ENCODE measurements at places on chromosomes 2 and 18.

GRCh38 chr2:172181840-172182239 is 79.1 kb upstream of the DLX2 start:
- no peak for DNase-seq

GRCh38 chr2:24676493-24676892 is 116.7 kb downstream of the PTRHD1 start:
- no peak for DNase-seq

- DNase-seq = no peak
Observed at GRCh38 chr2:42063431-42064171, 15.8 kb downstream of the PKDCC start.

DNA sequence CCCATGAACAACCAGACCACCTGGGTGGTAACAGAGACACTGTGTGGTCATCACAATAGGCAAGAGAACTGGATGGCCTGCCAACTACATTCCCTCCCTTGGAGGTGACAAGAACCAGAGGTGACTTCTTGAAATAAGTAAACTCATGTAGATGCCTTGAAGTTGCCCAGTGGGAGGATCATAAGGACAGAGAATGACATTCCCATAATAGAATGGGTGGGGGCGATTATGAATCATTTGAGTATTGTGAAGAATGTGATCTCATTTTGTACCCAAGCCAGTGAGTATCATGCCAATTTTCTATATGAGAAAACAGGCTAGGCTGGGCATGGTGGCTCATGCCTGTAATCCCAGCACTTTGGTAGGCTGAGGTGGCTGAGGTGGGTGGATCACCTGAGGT is 211.4 kb upstream of the GYPC start:
- DNase-seq = no peak

- no peak for DNase-seq
Observed at GRCh38 chr2:109098251-109098920, 30.6 kb upstream of the SH3RF3 start.

DNA sequence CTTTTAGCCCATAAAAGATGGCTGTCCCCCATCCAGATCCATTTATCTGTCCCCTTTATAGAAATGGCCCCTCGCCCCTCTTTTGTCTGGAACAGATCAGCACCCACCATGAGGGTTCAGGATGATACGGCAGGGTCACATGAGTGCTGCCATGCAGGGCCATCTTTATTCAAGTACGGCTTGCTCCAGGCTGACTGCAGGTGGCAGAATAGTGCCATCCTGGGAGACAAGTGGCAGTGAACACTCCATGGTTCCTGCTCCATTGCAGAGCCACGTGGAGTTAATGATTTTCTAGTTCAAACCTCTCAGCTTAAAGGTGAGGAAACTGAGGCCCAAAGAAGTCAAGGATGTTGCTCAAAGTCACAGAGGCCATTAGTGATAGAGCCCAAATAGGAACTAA is 180.6 kb downstream of the CLIP4 start:
- no peak for DNase-seq

DNA sequence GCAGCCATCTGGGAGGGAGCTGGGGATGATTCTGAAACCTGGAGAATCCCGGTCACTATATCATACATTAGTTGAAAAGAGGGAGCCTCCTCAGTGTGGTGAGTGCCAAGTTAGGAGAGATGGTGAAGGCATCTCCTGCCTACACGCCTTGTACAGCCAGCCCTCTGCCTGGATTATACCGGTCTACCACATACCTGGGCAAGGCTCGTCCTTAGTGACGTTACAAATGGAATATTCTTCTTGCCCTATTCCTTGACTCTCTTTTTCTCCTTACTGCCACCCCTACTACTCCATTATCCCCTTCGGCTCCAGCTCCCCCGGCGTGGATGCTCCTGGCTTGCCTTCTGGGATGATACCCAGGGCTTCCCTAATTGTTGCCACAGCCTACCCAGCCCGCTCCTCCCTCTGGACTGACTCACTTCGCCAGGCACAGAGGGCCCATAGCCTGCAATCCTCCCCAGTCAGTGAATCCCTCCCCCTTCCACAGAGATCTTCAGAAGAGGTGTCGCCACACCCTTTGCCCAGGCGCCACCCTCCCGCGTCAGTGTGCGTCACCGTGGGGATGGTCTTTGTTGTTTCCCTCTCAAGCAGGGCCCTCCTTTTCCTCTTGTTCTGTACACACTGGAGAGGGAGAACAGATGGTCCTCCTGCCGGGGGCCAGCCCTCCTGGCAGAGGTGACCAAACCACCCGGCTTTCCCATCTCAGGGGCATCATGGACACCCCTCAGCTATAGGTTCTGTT is 115.2 kb upstream of the EPAS1 start:
- no peak for DNase-seq

GRCh38 chr18:50909261-50909660 is 30.3 kb downstream of the ME2 start:
- DNase-seq = no peak

DNA sequence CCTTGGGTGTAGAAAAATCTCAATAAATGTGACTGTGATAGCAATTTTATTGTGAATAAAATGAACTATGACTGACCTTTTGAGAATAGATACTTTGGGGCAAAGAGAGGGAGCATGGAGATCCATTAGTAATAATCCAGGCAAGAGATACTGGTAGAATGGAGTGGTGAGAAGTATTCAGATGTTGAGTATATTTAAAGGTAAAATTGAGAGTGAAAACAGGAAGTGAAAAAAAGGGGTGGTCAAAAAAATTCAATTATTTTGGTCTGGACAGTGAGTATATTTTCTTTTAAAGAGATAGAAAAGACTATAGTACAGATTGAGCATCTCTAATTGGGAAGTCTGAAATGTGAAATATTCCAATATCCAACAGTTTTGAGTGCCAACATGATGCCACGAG is 1515.6 kb upstream of the NXPH2 start:
- no peak for DNase-seq

GRCh38 chr18:38174173-38174572 is 608.6 kb upstream of the CELF4 start:
- DNase-seq = no peak

DNA sequence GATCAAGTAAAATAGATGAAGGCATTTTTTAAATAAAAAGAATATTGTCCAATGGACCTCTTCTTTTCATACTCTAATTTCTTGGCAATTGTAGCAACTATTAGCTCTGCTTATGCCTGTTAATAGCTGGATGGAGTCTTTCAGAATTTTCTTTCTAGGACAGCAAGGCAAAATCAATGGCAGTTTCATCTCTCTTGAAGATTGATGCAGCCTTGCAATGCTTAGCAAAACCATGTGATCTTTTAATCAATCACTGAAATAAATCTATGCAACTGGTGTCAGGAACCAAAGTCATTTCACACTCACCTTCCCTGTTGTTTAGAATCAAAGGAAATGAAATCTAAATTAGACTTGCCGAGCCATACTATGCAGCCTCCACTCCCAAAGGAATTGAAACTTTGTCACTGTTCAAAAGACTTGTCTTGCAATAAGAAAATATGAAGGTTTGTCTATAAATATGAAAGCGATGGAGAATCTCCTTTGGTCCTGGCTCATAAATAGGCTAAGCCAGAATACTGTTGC is 16.2 kb downstream of the RPRM start:
- DNase-seq = no peak

DNA sequence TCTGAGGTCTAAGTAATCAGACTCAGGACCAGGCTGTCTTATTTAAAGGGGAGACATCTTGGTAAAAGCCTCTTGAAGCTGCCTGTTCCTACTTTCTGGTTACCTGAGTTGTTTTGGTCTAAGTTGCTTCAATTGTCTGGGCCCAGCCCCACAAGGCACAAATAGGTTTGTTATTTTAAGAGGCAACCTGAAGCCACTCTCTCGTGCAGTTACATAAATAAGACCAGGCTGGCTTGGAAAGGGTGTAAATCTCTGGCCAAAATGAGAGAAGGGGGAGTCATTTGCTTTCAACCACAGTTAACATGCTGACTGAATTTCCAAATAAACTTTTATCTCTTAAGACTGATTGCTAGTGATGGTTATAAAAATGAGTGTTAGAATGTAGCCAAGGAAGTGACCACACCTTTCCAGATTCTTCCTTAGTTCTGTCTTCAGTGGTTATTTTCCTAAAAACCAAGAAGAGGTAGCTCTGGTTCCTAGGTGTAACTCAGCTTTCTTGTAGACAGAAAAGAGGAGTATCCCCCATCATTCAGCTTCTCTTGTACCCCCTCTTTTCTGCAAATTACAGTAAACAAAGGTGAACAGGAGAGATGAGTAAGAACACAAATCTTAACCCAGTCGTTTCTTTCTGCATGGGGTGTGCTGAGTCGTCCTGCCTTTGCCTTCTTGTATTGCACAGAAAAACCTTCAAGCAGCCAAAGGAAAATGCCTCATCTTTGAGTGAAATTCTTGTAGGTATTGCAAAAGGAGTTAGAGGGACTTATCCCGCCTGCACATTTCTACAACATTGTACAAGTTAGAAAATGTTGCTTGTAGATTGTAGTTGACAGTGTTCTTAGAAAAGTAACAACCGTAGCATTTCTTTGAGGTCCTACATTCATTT is 161.5 kb upstream of the NT5C1B start:
- DNase-seq = no peak

- no peak for DNase-seq
Observed at GRCh38 chr2:55425431-55425831, 5.8 kb upstream of the CCDC88A start.

DNA sequence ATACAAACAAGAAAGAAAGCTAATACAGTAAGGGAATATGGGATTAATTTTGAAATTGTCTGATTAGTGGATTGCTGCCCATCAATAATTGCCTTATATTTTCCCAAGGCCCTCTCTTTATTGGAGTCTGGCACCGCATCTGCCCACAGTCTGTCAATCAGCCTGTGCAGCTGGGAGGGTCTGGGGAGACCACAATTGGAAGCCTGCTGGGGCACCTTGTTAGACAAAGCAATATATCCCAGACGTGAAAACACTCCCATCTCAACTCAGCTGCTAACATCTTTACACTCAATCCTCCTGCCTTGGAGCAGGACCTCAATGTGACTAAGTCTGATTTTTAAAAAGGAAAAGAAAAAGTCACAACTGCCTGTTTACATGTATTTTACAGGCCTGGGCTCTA is 258.6 kb downstream of the SRBD1 start:
- DNase-seq = no peak

GRCh38 chr2:16628314-16628713 is 37.3 kb downstream of the CYRIA start:
- no peak for DNase-seq

DNA sequence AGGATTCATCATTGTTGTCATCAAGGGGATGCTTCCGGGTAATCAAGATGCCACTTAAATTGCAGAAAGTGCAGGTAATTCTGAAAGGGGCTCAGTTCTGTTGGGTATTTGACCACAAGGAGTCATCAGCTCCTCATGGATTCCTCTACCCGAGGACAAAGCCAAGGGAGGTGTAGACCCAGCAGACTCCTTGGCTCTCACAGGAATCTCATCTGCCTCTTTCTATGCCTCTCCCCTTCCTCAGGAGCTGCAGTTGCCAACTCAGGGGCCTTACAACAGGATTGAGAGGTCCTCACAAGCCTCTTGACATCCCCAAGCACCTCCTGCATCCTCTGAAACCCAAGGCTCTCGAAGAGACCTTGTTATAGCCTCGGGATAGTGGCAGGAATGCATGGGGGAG is 44.0 kb downstream of the ITGB6 start:
- DNase-seq = no peak

DNA sequence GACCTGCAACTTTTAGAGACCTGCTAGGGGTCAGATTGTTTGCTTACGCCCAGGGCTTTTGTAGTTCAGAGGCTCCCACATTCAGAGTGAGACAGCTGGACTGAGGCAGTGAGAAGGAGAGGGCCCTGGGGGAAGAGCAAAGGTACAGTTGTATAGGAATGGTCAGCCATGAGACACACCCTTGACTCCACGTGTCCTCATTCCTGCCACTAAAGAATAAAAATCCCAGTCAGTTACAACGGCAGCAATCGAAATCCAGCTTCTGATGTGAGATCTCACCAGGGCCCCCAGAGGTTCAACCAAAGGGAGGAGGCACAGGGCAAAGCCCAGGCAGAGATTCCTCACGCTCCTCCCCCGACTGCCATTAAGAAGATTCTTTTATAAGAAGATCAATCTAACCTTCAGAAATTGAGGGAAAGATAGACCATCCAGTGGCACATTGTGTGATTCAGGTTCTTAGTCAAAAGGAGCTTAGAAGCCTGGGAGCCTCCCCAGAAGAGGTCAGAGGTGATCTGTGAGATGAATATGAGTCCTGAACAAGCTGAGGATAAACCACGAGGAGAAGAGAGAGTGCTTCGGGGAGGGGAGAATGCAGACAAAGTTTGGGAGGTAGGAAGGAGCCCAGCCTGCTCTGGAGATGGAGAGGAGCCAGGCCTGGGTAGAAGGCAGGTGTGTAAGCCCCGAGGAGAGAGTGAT is 317.0 kb downstream of the CYP26B1 start:
- no peak for DNase-seq

DNA sequence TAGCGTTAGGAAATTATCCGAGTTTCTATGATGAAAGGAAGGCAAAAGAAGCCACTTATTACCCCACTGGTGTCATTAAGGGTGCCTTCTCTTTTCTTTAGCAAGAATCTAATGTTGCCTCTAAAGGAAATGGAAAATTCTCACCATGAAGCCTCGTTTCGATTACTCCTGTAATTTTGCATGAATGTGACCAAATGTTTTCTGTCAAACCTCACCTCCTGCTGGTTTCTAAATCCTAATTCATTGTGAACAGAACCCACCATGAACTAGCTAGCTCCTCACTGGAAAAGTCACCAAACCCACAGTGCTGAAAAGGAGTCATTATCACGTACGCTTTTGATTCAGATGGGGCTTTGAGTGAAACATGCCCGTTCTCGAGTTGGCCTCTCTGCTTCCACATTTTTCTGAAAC is 119.9 kb downstream of the COPS8 start:
- DNase-seq = no peak

GRCh38 chr2:64985447-64985846 is 3.8 kb upstream of the SLC1A4 start:
- DNase-seq = no peak

DNA sequence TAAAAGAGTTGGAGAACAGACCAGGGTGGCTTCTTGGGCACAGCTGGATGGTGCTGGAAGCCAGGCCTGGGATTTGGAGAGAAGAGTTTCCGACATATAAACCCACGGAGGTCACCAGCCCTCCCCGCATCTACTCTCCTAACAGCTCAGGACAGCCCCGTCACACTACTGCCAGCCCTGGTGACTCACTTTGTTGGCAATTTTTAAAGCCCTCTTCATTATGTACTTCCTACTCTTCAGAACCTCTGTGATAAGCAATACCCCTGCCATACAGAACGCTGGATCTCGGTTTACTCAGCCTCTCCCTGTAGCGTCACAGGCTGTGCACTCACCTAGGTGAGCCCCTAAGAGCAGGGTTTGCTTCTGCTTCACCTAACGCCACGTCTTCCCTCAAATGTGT is 48.1 kb downstream of the ID2 start:
- DNase-seq = no peak

Data from nucleus accumbens (tissue), 56 donors.